Activated CD4-positive, alpha-beta T cell treated with anti-CD3 and anti-CD28 coated beads for 36 hours (primary cell): ENCODE measurements at places on chromosomes 6 and 20.
A peak's percentile ranks its signal among the peaks of the same experiment; 100 is the strongest.

- no peak for DNase-seq
Measured at GRCh38 chr6:39558079-39558478, 167.1 kb downstream of the KIF6 start.

DNA sequence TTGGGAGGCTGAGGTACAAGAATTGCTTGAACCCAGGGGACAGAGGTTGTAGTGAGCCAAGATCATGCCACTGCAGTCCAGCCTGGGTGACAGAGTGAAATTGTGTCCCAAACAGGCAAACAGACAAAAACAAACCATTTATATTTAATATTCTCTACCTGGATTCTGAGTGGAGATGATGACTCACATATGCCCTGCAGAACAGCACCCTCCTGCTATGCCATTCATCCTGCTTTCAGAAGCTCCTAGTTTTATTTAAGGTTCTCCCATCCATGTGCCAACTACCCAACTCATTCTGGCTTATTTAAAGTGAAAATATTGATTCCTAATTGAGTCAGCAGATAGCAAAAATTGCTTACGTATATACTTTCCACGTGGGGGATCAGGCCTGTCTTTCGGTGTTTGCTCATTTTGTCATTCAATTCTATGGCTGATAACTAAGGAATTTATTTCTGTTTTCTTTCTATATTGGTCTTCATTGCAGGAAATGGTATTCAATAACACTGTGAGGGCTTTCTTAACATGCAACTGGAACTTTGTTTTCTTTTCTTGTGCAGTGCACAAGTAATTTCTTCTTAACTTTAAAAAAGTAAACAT, 459.1 kb upstream of the JAG1 start:
- no peak for DNase-seq

DNA sequence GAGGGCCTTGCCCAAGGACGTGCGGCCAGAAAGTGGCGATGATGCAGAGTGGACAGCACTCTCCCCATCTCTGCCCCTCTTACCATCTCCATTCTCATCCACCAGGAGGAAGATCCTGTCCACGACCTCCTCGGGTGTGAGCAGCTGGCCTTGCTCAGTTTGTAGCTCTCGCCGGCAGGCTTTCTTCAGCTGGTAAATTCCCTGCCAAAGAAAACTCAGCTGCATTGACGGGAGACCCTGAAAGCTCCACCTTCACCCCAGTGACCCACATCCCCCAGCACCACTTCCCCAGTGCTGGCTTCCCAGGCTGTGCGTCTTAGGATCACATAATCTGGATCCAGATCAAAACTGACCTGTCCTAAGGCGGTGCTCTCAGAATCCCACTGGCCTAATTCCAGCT, 9.2 kb downstream of the GUCA1B start:
- DNase-seq = no peak

DNA sequence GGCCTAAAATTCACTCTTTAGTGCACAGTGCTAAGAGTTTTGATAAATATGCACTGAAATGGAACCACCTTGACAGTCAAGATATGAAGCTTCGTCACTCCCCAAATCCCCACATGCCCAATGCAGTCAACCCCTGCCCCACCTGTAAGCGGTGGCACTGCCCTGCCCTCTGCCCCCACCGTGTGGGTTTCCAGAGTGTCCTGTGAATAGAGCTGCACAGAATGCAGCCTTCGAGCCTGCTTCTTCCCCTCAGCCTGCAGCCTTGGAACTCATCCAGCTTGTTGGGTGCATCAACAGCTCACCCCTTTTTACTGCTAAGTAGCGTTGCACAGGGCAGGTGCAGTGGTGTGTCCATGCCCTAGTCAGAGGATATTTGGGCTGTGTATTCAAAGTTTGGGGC, 216.3 kb downstream of the SYNDIG1 start:
- DNase-seq = no peak

GRCh38 chr6:132659082-132659481, at the start of gene TAAR1:
Gene TAAR1, minus strand, starts transcription at chr6:132659182. Its CDS starts 13,179 bp downstream, at chr6:132646003.
- no peak for DNase-seq

DNA sequence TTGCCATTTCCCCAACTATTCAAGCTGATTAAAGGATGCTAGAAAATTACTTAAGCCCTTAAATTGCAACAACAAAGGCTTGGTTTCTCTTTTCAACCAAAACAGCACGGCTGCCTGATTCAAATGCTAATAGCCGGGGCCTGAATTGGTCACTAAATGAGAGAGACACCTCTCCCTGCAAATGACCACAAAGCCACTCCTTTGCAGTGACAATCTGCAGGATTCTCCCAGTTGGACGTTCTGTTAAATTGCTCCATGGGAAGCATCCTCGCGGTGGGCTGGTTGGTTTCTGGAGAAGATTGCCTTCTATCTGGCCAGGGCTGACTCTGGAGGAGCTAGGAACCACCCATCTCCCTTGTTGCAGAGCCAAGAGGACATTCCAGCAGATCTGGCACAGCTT, 29.7 kb upstream of the TBXT start:
- no peak for DNase-seq

GRCh38 chr6:54173089-54173488, 61.8 kb downstream of the MLIP start:
- DNase-seq = no peak

GRCh38 chr6:46129291-46129628, 529 bp upstream of the ENPP4 start:
- no peak for DNase-seq

DNA sequence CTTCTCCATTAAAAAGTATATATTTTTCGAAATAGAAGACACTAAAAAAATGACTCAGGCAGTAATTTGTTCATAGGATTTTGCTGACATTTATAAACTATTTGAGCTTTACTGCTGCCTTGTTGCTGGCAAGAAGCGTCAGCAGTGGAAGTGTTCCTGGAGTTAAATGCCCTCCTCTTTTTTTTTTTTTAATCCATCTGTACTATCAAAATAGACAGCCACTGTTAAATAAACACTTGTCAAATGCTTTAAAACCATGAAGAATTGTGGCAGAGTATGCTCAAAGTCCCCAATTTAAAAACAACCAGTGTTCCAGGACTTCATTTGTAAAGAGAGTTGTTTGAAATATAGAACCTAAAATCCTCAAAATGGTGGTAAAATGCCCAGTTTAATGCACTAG, 253.8 kb downstream of the NKAIN2 start:
- no peak for DNase-seq

- no peak for DNase-seq
Measured at GRCh38 chr20:12554426-12554825, 454.3 kb upstream of the SPTLC3 start.

- DNase-seq = peak; percentile 13
Measured at GRCh38 chr6:164039954-164040375, 625.4 kb downstream of the QKI start.

DNA sequence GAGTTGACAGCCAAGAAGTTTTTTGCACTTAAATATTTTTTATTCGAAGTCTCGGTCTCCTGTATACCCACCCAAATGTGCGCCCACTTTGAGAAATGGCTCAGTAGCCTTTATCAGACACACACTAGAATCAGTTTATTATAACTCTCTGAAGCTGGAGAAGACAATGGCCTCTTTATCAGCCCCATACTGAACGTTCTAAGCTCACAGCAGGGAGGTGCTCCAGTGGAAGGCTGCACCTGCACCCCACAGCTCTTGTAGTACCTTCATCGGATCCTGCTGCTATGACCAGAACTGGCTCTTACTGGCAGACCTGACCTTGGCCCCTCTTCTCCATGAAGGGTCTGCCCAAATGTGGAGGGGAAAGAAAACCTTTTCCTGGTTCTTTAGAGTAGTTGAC, 165.0 kb upstream of the SCGN start:
- DNase-seq = no peak
